ENCODE measurements at places on chromosomes 1 and 21.

- no peak for DNase-seq
Measured at GRCh38 chr21:36757196-36757595, 58.3 kb downstream of the SIM2 start.

GRCh38 chr1:199945591-199945990, 81.9 kb upstream of the NR5A2 start:
- no peak for DNase-seq

DNA sequence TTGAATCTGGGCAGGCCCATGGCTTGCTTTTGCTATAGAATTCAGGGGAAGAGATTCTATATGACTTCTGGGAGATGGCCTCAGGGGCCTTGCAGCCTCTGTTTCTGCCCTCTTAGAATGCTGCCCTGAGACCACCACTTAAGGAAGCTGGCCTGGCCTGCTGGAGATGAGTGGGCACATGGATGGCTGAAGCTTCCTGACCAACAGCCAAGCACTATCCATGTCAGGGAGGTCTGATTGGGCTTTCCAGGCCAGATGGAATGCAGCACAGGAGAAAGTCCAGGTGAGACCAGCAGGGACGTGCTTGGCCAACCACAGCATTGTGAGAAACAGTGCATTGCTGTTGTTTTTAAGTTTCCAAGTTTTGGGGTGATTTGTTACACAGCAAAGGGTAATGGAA, 308.1 kb downstream of the PTPRU start:
- no peak for DNase-seq

- no peak for DNase-seq
Measured at GRCh38 chr1:12460911-12461621, 156.9 kb downstream of the DHRS3 start.

- no peak for DNase-seq
Measured at GRCh38 chr1:82604524-82604923, 803.8 kb downstream of the ADGRL2 start.

DNA sequence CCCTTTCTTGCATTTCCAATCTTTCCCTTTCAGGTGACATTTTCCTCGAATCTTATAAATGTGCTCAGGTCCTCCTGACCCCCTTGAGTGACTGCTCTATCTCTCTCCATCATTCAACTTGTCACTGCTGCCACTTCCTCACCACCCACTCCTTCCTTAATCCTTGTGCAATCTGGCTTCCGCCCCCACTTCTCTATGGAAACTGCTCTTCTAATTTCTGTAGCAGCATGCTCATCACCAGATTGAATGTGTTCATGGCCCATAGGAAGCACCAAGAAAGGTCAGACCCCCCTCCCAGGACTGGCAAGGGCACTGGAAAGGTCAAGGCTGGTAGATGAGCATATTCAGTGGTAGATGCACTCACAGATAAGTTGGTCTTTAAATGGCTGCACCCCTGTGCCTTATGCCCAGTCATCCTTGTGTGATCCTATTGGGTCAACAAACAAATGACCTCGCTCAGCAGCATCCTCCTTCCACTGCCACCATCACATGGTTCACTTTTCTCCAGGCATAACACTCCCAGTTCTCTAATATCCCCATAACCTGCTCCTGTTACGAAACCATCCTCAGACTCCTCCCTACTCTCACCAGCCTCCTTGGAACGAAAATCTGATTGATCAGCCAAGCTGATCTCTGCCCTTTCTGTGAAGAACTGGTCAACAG, 288.5 kb upstream of the POU3F1 start:
- no peak for DNase-seq

All from left renal cortex interstitium (tissue), 4 donors.